ENCODE measurements at places on chromosomes 6 and 20. TPM values are rescaled to one million over a fixed set of nuclear protein-coding genes. Genes with fewer than 3 reads are reported as not detected.

GRCh38 chr20:60808003-60808672 lies 443.9 kb upstream of the CDH4 start:
- no peak for DNase-seq

- DNase-seq: no peak
Observed at GRCh38 chr6:35694462-35694861, 5.7 kb upstream of the FKBP5 start.

- no peak for DNase-seq
Observed at GRCh38 chr6:137307163-137307854, 88.1 kb upstream of the IFNGR1 start.

DNA sequence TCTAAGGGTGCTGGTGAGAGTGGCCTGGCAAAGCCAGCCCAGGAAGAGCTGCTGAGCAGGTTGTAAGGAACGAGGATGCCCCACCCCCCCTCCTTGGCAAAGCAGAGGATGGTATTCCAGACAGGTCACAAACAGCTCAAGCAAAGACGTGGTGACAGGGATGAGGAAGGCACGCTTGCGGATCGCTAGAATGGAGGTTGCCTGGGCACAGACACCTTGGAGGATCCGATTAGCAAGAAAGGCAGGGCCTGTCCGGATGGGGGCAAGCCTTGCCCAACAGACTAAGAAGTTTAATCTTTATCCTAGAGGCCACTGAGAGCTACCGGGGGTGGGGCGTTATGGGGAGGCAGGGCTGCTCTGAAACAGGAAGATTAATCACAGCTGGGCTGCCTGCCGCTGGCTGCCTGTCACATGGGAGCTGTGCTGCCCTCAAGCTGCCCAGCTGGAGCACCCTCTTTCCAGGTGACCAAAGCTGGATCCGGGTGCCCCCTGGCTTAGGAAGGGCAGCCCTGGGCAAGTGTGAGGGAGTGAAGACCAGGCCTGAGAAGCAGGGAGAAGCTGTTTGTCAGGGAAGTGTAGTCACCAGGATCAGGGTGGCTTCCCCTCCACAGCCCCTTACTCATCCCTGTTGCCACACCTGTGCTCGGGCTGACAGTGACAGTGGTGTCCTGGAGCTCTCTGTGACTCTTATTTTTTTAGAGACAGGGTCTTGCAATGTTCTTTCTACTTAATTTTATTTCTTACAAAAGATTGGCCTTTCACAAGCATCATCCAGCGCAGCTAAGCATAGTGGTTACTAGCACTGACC lies 9.1 kb upstream of the MAPK13 start:
- DNase-seq: peak; percentile 80

SLC22A16 gene
- 0.38 TPM for polyA plus RNA-seq

All from aorta (tissue), 5 donors.